Heart left ventricle (tissue), 16 donors: ENCODE measurements at places on chromosomes 16 and 17. TPM values are rescaled to one million over a fixed set of nuclear protein-coding genes. Genes with fewer than 3 reads are reported as not detected.

TP53TG3F gene
- total RNA-seq: not detected

DNA sequence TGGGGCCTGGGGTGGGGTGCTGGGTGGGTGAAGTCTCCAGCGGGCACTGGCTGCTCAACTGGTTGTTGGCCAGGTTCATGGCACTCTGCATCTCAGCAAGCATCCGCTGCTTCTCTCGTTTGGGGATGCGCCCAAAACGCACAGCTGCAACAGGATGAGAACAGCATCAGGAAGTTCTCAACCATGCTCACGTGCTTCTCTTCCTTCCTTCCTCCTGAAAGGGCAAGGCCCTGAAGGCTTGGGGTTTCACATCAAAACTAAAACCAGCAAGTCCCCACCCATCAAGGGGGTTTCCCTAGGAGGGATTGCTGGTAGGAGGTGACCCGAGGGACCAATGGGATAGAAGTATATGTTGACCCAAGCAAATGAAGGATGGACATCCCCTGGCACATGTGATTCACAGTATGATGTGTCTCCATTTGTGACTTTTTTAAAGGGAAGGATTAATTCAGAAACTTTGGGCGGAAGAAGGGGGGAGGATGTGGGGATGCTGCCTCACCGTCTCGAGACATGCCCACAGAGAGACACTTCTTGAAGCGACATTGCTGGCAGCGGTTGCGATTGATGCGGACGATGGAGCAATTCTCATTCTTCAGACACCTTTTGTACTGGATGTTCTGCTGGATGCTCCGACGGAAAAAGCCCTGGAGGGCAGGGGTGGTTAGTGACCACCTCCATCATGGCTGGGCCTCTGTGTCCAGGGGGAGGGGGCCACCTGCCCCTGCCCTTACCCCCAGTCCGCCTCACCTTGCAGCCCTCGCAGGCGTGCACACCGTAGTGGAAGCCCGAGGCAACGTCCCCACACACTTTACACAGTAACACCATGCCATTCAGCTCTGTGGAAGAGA, 4.2 kb downstream of the NR1D1 start:
- peak overlapping the region; percentile 93 for H3K27ac ChIP-seq
- DNase-seq: peak; percentile 68
- peaks cover 42% of the 10 kb centered on the region for H3K36me3 ChIP-seq
- H3K4me3 ChIP-seq: peak overlapping the region; percentile 91
- no peaks in the 10 kb centered on the region for H3K27me3 ChIP-seq
- H3K4me1 ChIP-seq: peaks cover 76% of the 10 kb centered on the region

GRCh38 chr16:70601576-70602575, 44.5 kb upstream of the IL34 start:
- H3K36me3 ChIP-seq: no peaks in the 10 kb centered on the region
- DNase-seq: no peak
- no peak overlapping the region for H3K4me3 ChIP-seq
- no peak overlapping the region for H3K27ac ChIP-seq

DNA sequence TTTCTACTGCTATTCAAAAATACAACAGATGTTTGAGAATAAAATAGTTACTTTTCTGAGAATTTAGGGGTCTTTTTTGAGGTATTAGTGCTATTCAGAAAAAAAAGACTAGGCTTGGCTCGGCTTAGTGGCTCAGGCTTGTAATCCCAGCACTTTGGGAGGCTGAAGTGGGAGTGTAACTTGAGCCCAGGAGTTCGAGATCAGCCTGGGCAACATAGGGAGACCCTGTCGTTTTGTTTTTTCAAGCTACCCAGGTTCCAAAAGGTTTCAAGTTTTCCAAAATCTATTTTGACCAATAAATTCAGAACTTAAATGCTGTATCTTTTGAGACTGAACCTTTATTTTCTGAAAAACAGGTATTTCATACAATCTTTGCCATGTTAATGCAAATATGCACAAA, 3.2 kb upstream of the ARL6IP1 start:
- H3K36me3 ChIP-seq: peaks cover 25% of the 10 kb centered on the region
- H3K4me3 ChIP-seq: no peak overlapping the region
- H3K27ac ChIP-seq: no peak overlapping the region
- H3K27me3 ChIP-seq: no peaks in the 10 kb centered on the region
- DNase-seq: no peak

ASPA gene
- total RNA-seq: 1.6 TPM

RAB26 gene
- 0.75 TPM for total RNA-seq

DNA sequence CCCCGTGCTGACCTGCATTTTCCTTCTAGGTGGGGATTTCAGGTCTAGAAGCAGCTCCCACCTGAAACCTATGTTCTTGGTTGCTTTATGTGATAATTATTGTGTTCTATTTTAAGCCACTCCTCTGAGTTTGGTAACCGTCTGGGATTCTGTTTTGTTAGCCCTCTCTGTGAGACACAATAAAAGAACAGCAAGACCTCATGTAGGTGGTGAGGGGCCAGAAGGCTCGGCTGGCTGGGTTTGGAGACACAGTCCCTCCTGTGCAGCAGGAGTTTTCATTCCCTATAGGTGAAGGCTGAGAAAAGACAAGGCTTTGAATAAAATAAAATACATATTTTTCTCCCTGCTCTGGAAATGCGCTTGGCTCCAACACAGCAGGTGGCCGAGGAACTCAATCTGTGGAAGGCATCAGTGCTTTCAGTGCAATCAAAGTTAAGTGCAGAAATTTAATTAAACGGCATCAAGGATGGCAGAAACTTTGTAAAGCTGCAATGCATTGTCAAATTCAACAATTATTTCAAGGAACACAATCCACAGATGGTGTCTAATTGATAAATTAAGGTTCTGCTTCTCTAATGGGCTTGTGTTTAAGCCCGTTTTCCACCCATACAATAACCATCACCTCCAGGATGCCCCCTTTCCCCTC, 107.8 kb downstream of the MSI2 start:
- no peaks in the 10 kb centered on the region for H3K36me3 ChIP-seq
- peaks cover 22% of the 10 kb centered on the region for H3K4me1 ChIP-seq
- no peak for DNase-seq

DNA sequence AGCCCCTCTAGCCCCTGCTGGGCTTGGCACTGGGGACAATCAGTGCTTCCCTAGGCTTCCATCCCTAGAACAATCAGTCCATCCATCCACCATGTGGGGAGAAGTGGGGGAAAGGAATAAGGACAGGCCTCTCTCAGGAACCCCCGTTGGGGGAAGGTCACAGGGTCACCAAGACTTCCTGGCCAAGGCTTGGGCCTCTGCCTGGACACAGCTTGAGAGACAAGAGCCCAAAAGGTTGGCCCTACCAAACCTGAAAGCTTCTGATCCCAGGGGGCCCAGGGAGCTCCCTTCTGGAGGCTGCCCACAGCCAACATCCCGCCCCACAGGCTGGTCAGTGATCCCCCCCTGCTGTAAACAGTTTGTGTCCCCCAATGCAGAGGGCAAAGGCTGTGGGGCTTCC, 16.2 kb upstream of the MTMR4 start:
- no peak overlapping the region for H3K4me3 ChIP-seq
- no peak for DNase-seq
- H3K36me3 ChIP-seq: no peaks in the 10 kb centered on the region
- H3K27me3 ChIP-seq: no peaks in the 10 kb centered on the region
- peak overlapping the region; percentile 61 for H3K27ac ChIP-seq

ZNF287 gene
- 8.5 TPM for total RNA-seq

- no peak overlapping the region for H3K27ac ChIP-seq
- H3K4me1 ChIP-seq: no peaks in the 10 kb centered on the region
- no peak overlapping the region for H3K4me3 ChIP-seq
- peak; percentile 7 for DNase-seq
- no peaks in the 10 kb centered on the region for H3K27me3 ChIP-seq
Measured at GRCh38 chr16:29237971-29238370, 168.5 kb downstream of the NPIPB11 start.

OTOP3 gene
- not detected for total RNA-seq

GRCh38 chr17:42055496-42055895, 5.1 kb upstream of the C17orf113 start:
- DNase-seq: no peak
- peaks cover 22% of the 10 kb centered on the region for H3K27me3 ChIP-seq
- H3K4me3 ChIP-seq: no peak overlapping the region
- no peak overlapping the region for H3K27ac ChIP-seq

SNX20 gene
- total RNA-seq: 0.67 TPM

G6PC1 gene
- not detected for total RNA-seq

CTRB1 gene
- total RNA-seq: not detected

SLC9A5 gene
- 1.4 TPM for total RNA-seq

DNA sequence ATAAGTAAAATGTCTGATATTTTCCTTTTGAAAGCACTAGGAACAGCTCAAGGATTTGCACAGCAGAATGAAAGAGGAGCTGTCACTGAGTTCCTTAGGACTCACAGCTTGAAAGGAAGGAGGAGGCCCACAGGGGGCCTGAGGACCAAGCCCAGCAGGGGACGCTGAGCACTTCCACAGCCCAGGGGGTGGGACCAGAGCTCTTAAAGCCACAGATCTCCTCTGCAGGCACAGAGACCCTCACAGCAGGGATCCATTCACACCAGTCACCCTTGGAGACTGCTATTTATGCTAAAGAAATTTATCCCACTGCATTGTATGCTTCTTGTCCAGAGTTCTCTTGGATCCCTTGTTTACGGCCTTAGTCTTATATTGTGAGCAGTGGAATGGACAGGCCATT, 253.3 kb downstream of the STX8 start:
- no peak for DNase-seq
- no peak overlapping the region for H3K27ac ChIP-seq

SLC47A1 gene
- total RNA-seq: 10.1 TPM

DNA sequence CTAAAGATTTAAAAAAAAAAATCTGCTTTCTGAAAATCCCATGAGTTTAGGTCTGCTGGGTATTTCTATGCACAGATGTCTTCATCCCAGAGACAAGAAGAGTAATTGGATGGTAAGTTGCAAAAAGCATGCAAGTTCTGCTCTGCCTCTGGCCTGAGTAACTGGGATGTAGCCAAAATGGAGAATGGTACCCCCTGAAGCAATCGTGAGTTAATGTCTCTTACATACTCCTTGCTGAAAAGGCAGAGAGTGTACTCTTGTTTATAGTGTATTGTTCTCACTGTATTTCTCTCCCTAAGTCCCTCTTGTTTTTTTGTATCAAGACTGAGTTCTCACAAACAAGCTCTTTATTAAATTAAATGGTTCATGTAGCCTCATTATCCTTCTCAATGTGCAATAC, 259.0 kb downstream of the IRX3 start:
- no peak overlapping the region for H3K4me3 ChIP-seq
- H3K4me1 ChIP-seq: peaks cover 4% of the 10 kb centered on the region
- no peaks in the 10 kb centered on the region for H3K27me3 ChIP-seq
- H3K27ac ChIP-seq: no peak overlapping the region
- no peaks in the 10 kb centered on the region for H3K36me3 ChIP-seq

PLSCR3 gene
- total RNA-seq: 14.3 TPM

GRCh38 chr17:16439303-16439791, 24.0 kb downstream of the TRPV2 start:
- H3K4me1 ChIP-seq: peaks cover 39% of the 10 kb centered on the region
- H3K36me3 ChIP-seq: peaks cover 16% of the 10 kb centered on the region
- H3K27me3 ChIP-seq: no peaks in the 10 kb centered on the region
- DNase-seq: peak; percentile 27
- H3K27ac ChIP-seq: peak overlapping the region; percentile 34

DNA sequence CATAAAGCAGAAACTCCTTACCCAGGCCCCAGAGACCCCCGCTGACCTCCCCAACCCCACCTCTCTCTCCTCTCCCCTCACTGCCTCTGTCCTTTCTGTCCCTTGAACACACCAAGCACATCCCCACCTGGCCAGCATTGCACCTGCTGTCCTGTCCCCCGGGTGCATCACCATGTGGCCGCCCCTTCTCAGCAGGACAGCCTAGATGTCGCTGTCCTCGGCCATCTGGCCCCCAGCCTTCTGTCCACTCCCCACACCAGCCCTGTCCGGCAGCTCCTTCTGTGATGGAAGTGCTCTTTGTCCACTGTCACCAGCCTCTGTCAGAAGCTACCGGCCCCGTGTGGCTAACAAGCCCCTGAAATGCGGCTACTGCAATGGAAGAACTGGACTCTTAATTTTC, 12.3 kb upstream of the MPRIP start:
- peaks cover 38% of the 10 kb centered on the region for H3K4me1 ChIP-seq
- no peaks in the 10 kb centered on the region for H3K36me3 ChIP-seq
- H3K27me3 ChIP-seq: no peaks in the 10 kb centered on the region
- no peak overlapping the region for H3K27ac ChIP-seq
- DNase-seq: peak; percentile 23
- H3K4me3 ChIP-seq: no peak overlapping the region

DNA sequence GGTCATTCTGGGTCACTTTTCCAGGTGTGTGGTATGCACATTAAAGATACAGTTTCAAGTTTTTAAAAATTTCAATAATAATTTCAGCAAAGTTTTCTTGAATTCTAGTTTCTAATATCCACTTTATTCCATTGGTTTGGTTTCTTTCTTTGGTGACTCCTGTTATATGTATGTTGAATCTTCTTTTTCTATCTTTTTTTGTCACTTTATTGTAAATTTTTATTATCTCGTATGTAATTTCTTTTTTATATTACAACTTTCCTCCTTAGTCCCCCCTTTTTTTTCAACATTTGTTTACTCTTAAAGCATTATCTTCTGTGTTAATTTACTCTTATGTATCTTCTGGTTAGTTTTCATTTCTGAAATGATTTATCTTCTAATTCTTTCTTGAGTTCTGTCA, 57.5 kb downstream of the NF1 start:
- H3K4me1 ChIP-seq: no peaks in the 10 kb centered on the region
- no peak overlapping the region for H3K4me3 ChIP-seq
- H3K36me3 ChIP-seq: peaks cover 8% of the 10 kb centered on the region
- DNase-seq: no peak
- H3K27me3 ChIP-seq: no peaks in the 10 kb centered on the region
- no peak overlapping the region for H3K27ac ChIP-seq
